Mucosa of descending colon (tissue), 3 donors: ENCODE measurements at places on chromosomes 6 and 20. TPM values are rescaled to one million over a fixed set of nuclear protein-coding genes. Genes with fewer than 3 reads are reported as not detected.

Gene BNIP5
- 12.6 TPM for total RNA-seq

Gene LAMA5
- total RNA-seq: 40.7 TPM

Gene SLC26A8
- total RNA-seq: 0.35 TPM

Gene COL21A1
- 20.5 TPM for total RNA-seq

Gene SSTR4
- 0.19 TPM for total RNA-seq

Gene CSE1L
- 32.9 TPM for total RNA-seq

Gene OPN5
- total RNA-seq: not detected

Gene CEP162
- 9.5 TPM for total RNA-seq

Gene CTCFL
- total RNA-seq: not detected

Gene AKAP12
- total RNA-seq: 6.3 TPM

Gene LTB
- 2.1 TPM for total RNA-seq

Gene ULBP1
- total RNA-seq: not detected

Gene PDYN
- total RNA-seq: not detected

Gene TLDC2
- 35.0 TPM for total RNA-seq

Gene HNF4A
- 237 TPM for total RNA-seq

Gene NRN1
- total RNA-seq: 10.6 TPM

Gene IL17A
- not detected for total RNA-seq

Gene PRL
- total RNA-seq: not detected

Gene SOBP
- total RNA-seq: 2.5 TPM

Gene ARMC12
- total RNA-seq: 0.31 TPM

Gene FOXP4
- 33.8 TPM for total RNA-seq

Gene EDN1
- total RNA-seq: 14.0 TPM

Gene PAQR8
- total RNA-seq: 184 TPM

Gene SMPDL3A
- 158 TPM for total RNA-seq

Gene RRBP1
- 210 TPM for total RNA-seq

Gene FLRT3
- 2.7 TPM for total RNA-seq

Gene OR2W1
- not detected for total RNA-seq

Gene HEY2
- total RNA-seq: 1.5 TPM

Gene RAB23
- total RNA-seq: 2.9 TPM

Gene HLA-DPB1
- 55.0 TPM for total RNA-seq

Gene SYNDIG1
- 0.46 TPM for total RNA-seq

Gene PNISR
- total RNA-seq: 121 TPM

Gene GPX6
- total RNA-seq: not detected

Gene OR14J1
- not detected for total RNA-seq

Gene SLC22A1
- 2.4 TPM for total RNA-seq

Gene HS3ST5
- 1.0 TPM for total RNA-seq

Gene TTLL9
- not detected for total RNA-seq

Gene PFDN4
- 22.0 TPM for total RNA-seq

Gene GSTA1
- 0.89 TPM for total RNA-seq

Gene MROH8
- 3.1 TPM for total RNA-seq

Gene OR2J3
- not detected for total RNA-seq

Gene ETV7
- total RNA-seq: 2.6 TPM

Gene PRKN
- total RNA-seq: 5.2 TPM

Gene STX11
- total RNA-seq: 0.84 TPM

Gene SNAP25
- total RNA-seq: 10.5 TPM

Gene ADGRG6
- 14.1 TPM for total RNA-seq

Gene KHDC1L
- total RNA-seq: not detected

Gene CST4
- not detected for total RNA-seq

Gene MCCD1
- not detected for total RNA-seq

Gene KCNQ2
- not detected for total RNA-seq
